NCI-H2171 treated with DMSO at 0.1 percent for 48 hours (cell line): ENCODE measurements at places on chromosomes 4 and X.

- no peak for DNase-seq
Observed at GRCh38 chrX:7950865-7951264, 23.7 kb upstream of the PNPLA4 start.

GRCh38 chr4:139630991-139631390 is 34.6 kb upstream of the MGST2 start:
- no peak for DNase-seq

DNA sequence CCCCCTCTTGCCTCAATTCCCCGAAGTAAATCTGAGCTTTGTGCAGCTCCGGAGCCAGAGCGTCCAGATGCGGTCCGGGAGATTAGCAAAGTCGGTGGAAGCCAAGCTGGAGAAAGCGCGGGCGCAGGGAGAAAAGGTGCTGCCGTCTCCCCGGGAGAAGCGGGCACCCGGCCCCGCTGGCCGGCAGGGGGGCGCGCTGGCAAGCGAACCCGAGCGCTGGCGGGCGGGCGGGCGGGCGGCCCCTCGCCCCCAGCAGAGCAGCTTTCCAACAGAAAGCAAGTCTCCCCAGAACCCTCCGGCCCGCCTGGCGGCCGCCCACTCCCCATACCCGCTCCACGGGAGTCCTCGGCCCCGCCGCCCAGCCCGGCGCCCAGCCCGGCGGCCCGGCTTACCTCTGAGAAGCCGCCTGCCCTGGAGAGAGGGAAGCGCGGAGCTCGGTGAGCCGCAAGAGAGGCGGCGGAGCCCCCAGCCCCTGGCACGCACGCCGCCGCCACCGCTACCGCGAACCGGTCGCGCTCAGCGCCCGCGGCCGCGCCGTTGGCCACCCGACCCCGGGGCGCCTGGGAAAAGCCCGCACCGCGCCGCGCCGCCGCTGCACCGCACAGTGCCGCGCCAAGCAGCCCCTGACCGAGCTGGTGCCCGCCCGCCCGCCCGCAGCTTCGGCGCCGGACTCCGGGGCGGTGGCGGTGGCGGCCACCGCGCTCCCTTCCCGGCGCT is 529 bp upstream of the CITED1 start:
- DNase-seq: no peak

DNA sequence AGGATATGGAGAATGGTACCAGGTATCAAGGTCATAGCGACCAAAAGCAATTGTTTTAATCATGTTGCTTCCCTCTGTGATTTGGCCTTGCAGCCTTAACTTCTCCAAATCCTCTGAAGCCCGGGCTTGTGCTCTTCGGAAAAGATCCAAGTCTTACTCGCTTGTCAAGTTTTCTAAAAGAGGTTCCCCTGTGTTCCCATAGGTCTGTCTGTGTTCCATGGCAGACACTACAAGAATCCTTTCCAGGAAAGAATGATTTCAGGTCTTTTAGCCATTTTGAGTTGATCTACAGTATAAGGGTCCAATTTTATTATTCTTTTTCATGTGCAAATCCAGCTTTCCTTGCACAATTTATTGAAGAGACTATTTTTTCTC is 710.6 kb upstream of the DIAPH2 start:
- no peak for DNase-seq

- peak; percentile 39 for DNase-seq
Observed at GRCh38 chrX:119488749-119489148, 20.5 kb downstream of the SLC25A5 start.

DNA sequence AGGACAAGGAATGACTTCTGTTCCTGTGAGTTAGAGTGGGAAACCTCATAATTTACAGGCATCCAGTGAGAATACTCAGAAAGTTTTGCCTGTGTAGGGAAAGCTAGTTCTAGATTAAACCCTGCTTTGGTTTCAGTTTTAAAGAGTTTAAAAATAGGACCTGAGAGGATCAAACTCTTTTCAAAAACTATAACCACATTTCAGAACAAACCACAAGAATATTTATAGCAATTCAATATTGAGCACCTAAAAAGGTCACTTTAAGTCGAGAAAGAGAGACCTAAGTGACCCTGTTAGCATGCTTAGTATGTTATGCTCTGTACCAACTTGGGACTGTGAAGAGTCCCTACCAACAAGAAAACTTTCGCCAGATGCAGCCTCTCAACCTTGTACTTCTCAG is 17.4 kb upstream of the PWWP3B start:
- no peak for DNase-seq

GRCh38 chr4:36485885-36486284 is 204.5 kb downstream of the DTHD1 start:
- DNase-seq: no peak

DNA sequence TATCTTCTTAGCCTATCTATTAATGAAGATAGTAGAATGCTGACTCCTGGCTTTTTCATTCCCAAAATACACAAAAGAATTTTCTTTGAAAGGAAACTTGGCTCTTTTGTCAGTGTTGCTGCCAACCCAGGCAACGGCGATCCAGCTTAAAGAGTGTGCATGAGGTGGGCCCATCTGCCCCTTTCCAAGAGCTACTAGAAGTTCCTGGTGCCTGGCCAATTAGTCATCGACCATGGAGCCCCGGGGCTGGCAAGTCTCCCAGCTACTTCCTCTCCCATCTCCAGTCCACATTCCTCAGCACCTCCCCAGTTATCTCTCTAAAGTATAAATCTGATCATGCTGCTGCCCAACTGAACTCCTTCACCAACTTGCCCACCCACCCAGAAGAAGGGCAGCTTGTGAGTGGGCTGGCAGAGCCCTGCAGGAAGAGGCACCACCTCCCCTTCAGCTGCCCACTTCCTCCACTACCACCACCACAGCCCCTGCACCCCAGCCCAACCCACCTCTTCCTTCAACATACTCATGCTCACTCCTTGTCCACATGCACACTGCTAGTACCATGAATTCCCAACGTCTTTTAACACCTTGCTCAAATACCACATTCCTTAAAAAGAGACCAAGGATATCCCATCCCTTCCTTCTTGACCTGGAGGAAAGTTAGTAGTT is 158.2 kb upstream of the MAP3K15 start:
- peak; percentile 2 for DNase-seq

- no peak for DNase-seq
Observed at GRCh38 chrX:47168495-47169073, 23.6 kb downstream of the RBM10 start.

GRCh38 chr4:139554642-139554892 is 1.5 kb downstream of the SETD7 start:
- no peak for DNase-seq

DNA sequence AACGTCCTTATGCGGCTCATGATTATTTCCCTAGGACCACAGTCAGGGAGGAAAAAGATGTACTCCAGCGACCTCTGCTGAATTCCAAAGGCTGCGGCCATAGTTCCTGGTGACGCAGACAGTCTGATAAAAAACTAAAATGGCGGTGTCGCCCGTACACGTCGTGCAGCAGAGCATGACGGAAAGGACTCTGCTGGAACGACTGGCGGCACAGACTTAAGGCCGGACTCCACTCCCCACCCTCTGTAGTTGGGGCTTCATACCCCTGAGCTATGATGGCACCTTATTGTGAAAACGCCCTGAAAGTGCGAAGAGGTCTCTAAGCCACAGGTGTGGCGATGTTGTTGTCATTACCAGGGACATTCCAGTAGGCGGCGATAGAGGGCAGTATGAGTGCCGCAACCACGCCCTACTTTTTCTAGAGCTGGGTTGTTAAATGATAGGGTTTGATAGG is 90.0 kb upstream of the EDA2R start:
- peak; percentile 61 for DNase-seq

GRCh38 chr4:113564493-113564892 is 197.0 kb downstream of the CAMK2D start:
- no peak for DNase-seq

- no peak for DNase-seq
Observed at GRCh38 chrX:33735182-33735581, 396.9 kb downstream of the FAM47A start.

- DNase-seq: no peak
Observed at GRCh38 chr4:89894649-89895550, at the start of gene MMRN1. Gene MMRN1, plus strand, starts transcription at chr4:89894854. Its CDS starts 118 bp downstream, at chr4:89894972.

DNA sequence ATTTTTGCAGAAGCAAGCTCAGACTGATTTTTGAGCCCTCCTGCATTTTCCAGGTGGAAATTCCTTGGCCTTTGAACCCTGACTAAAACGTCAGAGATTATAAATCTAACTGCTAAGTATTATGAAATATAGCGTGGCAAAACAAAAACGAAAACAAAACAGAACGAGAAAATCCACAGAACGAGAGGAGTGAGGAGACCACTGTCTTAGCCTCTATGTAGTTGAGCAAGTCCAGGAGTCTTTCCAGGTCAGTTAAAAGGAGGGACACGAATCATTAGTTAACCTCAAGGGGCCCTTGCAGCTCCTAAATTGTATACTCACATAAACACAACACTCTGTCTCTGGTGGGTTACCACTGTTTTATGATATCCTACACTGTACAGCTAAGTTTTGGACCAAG is 80.2 kb downstream of the SYNPO2 start:
- no peak for DNase-seq

GRCh38 chr4:76830964-76831703 is 66.8 kb downstream of the SOWAHB start:
- no peak for DNase-seq

DNA sequence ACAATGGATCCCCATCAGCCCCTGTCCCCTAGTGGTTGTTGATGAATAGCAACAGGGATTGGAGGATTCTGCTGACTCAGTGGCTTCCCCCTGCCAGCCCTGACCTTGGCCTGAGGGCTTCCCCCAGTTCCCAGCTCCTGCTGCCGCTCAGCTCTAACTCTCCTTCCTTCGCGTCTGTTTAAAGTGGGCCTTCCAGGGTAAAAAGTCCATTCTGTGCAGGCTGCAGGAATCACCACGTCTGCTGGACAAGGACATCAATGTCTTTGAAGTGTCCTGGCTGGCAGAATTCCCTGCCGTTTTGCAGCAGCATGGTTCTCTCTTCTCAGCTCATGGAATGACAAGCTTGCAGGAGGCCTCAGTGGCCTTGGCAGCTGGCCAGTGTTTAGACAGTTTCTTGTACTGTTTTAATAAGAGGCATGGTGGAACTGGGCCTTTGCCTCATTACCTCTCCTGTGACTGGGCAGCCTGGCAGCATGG is 152.5 kb upstream of the STX18 start:
- DNase-seq: no peak

DNA sequence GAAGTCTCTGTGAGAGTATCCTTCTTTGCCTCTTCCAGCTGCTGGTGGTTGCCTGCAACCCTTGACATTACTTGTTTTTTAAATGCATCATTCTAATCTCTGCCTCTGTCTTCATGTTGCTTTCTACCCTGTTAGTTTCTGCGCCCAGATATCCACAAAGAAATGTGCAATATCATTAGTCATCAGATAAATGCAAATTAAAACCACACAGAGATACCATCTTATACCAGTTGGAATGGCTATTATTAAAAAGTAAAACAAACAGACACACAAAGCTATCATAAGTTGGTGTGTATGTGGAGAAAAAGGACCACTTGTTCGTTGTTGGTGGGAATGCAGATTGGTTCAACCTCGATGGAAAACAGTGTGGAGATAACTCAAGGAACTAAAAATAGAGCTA is 517.4 kb downstream of the FAT4 start:
- no peak for DNase-seq

- DNase-seq: no peak
Observed at GRCh38 chr4:48804584-48805301, 24.7 kb upstream of the FRYL start.

GRCh38 chr4:829761-830600 is 4.1 kb upstream of the CPLX1 start:
- no peak for DNase-seq

- no peak for DNase-seq
Observed at GRCh38 chr4:124640022-124640730, 72.4 kb downstream of the ANKRD50 start.
